Activated T-helper 1 cell treated with anti-CD3 and anti-CD28 coated beads, Interleukin-12 subunit alpha, Interleukin-12 subunit beta, Interleukin-2, Interleukin-4 antibody, amounts not matched to agents 30 ng/mL and 10 ng/mL and 1 ng/mL, durations not matched to agents 14 hours and 24 hours and 36 hours (primary cell): ENCODE measurements at places on chromosomes 5 and 9. TPM values are rescaled to one million over a fixed set of nuclear protein-coding genes. Genes with fewer than 3 reads are reported as not detected.

The POC5 gene
- 20.7 and 24.2 TPM in 2 replicates for total RNA-seq

GRCh38 chr5:32193591-32193990, 19.5 kb upstream of the GOLPH3 start:
- no peak for DNase-seq
- no peak overlapping the region for H3K27ac ChIP-seq
- peaks cover 9% of the 10 kb centered on the region for H3K27me3 ChIP-seq
- H3K4me3 ChIP-seq = no peak overlapping the region

- no peak for DNase-seq
- H3K27ac ChIP-seq = no peak overlapping the region
- no peaks in the 10 kb centered on the region for H3K4me1 ChIP-seq
- no peak overlapping the region for H3K4me3 ChIP-seq
- no peaks in the 10 kb centered on the region for H3K36me3 ChIP-seq
Observed at GRCh38 chr9:1738511-1739100, 276.5 kb upstream of the SMARCA2 start.

- H3K27ac ChIP-seq = no peak overlapping the region
- H3K4me1 ChIP-seq = no peaks in the 10 kb centered on the region
- DNase-seq = no peak
- H3K27me3 ChIP-seq = no peaks in the 10 kb centered on the region
- H3K36me3 ChIP-seq = no peaks in the 10 kb centered on the region
- H3K4me3 ChIP-seq = no peak overlapping the region
Observed at GRCh38 chr9:32738501-32739172, 44.7 kb upstream of the TMEM215 start.

- no peak for DNase-seq
- no peaks in the 10 kb centered on the region for H3K4me1 ChIP-seq
- no peak overlapping the region for H3K27ac ChIP-seq
- no peak overlapping the region for H3K4me3 ChIP-seq
- no peaks in the 10 kb centered on the region for H3K36me3 ChIP-seq
- peaks cover 3% of the 10 kb centered on the region for H3K27me3 ChIP-seq
Observed at GRCh38 chr5:147057051-147057450, 177.8 kb upstream of the STK32A start.

The IFNE gene
- not detected in 2 replicates for total RNA-seq

The CDH9 gene
- not detected in 2 replicates for total RNA-seq

DNA sequence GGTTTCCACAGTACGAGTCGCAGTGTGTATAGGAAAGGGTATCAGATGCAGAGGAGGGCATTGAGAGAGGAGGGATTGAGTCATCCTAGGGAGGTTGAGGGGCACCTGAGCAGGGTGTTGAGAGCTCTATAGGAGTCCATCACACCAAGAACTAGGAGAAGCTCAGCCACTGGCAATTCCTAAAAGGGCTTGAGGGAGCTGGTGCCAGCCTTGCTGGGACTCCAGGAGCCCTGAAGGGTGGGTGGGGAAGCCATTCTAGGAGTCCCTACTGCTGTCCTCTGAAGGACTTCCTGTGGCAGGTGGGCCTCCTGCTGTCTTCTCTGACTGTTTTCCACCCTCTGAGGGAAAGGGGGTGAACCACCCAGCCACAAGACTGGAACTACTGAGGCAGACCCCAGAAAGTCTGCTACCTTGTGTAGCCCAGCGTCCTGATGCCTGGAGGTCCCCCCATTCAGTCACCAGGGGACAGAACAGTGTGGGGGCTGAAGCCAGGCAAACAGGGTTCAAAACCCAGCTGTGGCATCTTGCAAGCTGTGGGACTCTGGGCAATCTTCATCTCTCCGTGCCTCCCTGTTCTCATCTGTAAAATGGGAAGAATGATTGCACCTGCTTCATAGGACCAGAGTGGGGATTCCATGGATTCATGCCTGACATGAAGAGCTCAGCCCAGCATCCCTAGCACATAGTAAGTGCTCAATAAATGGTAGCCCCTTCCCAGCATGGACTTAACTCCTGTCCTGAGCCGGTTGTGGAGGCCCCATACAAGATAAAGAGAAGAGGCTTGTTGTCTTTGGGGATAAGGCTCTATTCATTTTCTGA, 149.5 kb downstream of the C9orf50 start:
- no peak for DNase-seq
- H3K27ac ChIP-seq = no peak overlapping the region
- no peak overlapping the region for H3K4me3 ChIP-seq
- peaks cover 10% of the 10 kb centered on the region for H3K4me1 ChIP-seq

The SNCAIP gene
- total RNA-seq = not detected in 2 replicates

DNA sequence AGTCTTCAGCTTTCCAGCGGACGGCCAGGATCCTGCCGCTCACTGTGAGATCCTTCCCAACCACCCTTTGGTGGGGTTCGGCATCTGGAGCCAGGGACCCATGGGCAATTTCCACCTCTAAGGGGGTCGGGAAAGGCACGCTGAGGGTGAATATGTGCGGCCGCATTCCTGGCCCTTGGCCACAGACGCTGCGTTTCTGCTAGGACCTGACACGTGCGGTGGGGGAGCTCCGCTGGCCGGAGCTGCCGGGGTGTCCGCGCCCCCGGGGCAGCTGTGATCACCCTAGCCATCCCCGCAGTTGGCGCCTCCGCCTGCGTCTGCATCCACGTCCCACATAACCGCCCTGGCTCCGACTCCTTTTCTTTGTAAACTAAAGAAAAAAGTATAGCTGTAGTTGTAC, 5.3 kb upstream of the DNAJA1 start:
- H3K27me3 ChIP-seq = no peaks in the 10 kb centered on the region
- H3K4me1 ChIP-seq = peaks cover 31% of the 10 kb centered on the region
- no peak overlapping the region for H3K4me3 ChIP-seq
- no peak for DNase-seq

DNA sequence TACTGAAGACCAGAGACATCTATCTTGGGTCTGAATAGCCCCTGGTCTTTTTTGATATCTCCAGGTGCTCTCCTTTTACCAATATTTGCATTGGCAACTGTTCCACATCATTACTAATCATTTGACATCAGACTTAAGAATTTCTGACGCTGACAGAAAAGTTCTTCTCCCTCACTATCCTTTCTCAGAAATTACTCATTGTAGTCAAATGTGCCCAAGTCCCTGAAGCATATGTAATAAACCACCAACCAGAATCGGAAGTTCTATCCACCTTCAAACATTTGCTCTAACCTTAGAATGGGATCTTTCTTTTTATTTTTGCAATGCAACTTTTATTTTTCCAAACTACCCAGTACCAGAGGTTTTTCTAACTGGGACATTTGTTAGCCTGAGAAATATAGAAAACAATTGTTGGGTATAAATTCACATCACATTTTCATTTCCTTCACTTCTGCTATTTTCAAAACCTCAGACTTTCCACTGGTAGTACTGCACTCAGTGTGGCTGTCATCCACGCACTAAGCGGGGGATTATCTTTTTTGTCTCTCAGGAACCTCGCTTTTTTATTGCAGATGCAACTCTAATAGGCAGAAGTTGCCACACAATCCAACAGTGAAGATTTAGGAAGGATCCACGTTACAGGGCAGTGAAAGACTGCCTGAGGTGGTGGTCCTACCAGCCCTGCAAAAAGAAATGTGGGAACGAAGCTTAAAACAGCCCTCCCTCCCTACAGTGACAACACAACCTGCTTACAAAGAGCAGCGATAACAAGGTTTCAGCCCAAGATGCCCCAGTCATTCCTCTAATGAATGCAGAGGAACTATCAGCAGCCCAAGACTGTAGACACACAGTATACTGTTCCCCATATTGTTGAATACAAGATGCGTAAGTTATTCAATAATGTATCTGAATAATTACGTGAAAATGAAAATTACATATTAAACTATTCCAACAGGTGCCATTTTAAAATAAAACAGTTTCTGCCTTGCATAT, 201.2 kb downstream of the EBF1 start:
- no peaks in the 10 kb centered on the region for H3K4me1 ChIP-seq
- H3K4me3 ChIP-seq = no peak overlapping the region
- no peak overlapping the region for H3K27ac ChIP-seq
- DNase-seq = no peak

DNA sequence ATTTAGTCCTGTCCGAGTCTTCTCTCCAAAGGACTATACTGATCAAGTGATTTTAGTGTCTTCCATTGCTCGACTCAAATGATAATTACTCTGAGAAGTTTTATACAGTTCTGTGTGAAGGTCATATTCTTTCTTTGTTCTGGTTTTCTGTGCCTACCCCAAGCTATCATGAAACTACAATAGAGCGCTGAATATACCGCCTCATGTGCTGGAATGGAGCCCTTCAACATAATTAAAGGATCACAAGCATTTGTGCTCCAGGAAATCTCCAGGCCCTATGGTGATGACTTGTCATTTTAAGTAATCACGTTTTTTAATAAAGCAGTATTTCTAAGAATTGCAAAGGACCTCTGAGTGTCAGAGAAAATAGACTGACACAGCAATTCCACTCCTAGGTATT, 10.9 kb upstream of the SLC31A2 start:
- peaks cover 13% of the 10 kb centered on the region for H3K27me3 ChIP-seq
- H3K27ac ChIP-seq = no peak overlapping the region
- no peaks in the 10 kb centered on the region for H3K36me3 ChIP-seq
- H3K4me1 ChIP-seq = no peaks in the 10 kb centered on the region
- H3K4me3 ChIP-seq = no peak overlapping the region
